ENCODE measurements at places on chromosomes 12 and 14.

GRCh38 chr14:101010293-101010692 is 106.8 kb upstream of the RTL1 start:
- DNase-seq, result no peak

- DNase-seq, result no peak
These were observed 37.5 kb downstream of the ERH start for GRCh38 chr14:69360438-69361108.

DNA sequence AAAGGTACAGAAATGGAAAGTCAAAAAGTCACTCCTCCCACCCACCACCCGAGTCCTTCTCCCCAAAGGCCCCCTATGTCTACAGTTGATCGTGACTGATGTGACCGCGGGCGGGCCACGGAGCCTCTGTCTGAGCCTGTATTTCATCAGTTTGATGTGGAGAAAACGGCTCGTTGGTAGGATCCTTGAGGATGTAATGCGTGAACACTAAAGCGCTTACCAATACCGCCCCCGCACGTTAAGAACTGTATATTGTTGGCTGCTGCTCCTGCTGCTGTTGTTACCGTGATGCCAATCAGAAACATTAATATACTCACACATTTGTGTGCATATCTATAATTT is 24.6 kb upstream of the UBC start:
- DNase-seq, result peak; percentile 74

DNA sequence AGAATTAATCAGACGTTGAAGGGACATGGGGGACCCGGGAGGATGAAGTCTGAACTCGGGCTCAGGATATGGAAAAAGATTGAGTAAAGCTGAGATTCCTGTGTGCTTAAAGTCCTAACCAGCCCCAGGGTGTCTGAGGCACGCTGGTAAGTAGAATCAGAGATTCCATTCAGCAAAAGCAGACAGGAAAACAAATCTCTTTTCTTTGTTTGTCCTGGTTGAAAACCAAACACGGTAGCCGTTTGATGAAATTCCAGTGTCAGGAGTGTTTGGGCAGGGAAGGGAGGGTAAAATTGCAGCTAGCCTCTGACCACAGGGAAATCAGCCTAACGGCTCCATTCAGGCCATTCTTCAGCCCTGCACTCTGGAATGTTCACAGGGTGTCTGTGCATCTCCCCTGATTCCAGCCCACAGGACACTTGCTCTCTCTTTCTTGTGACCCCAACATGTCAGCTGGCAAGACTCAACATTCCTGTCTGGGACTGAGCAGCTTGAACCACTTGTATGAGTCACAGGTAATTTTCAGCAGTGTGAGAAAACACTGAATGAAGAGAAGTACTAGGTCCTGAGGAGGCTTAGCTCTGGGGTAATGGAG is 31.0 kb downstream of the NINJ2 start:
- peak; percentile 70 for DNase-seq

GRCh38 chr14:58919217-58919616 is 269.2 kb upstream of the DAAM1 start:
- DNase-seq, result no peak

GRCh38 chr12:88298761-88299242 is 156.7 kb downstream of the TMTC3 start:
- peak; percentile 33 for DNase-seq

DNA sequence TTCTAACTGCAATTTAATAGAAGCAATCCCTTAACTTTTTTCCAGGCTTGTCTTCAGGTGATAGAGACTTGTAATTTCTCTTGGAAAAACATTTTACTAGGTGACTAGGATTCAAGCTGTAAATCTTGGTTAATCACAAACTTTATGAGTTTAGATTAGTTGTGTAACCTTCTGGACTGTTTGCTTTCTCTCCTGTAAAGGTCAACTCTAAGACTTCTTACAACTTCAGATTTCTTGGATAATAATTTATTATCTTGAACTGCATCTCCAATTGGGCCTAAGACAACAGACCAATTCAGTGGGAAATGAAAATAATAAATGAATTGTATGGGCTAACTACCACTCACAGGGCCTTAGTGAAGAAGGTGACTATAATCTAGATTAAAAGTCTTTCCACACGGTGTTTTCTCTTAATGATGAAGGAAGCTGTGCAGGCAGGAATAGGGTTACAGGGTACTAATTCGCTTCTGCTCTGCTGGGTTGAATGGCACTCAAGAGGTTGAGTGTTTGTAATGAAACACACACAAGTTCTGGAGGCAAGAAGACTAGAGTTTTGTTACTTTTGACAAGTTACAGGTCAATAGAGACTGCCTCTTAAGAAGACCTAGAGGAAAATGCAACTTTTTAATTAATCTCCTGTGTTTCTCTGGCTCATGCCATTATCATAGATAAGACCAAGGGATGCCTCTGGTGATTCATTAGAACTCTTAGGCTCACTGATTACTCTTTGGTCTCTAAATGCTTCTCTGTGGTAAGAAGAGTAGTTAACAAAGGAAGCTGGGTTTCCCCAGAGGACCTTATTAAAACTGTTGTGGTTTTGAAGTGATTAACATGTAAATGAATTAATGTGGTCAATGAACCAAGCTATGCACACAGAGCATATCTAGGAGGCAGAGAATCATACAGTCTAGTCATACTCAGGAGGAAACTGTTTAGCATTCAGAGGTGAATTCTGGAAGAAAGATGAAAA is 30.0 kb upstream of the OR4E1 start:
- DNase-seq, result no peak

DNA sequence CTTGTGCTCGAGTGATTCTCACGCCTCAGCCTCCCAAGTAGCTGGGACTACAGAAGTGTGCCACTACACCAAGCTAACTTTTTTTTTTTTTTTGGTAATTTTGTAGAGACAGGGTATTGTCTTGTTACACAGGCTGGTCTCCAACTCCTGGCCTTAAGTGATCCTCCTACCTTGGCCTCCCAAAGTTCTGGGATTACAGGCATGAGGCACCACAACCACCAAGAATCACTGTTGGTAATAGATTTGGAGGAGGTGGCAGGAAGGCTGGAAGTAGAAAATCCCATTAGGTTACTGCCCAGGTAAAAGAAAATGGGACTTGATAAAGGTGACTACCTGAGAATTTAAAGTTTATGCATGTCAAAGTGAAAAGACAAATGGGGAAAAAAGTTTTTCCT is 1.4 kb upstream of the CDCA4 start:
- no peak for DNase-seq

DNA sequence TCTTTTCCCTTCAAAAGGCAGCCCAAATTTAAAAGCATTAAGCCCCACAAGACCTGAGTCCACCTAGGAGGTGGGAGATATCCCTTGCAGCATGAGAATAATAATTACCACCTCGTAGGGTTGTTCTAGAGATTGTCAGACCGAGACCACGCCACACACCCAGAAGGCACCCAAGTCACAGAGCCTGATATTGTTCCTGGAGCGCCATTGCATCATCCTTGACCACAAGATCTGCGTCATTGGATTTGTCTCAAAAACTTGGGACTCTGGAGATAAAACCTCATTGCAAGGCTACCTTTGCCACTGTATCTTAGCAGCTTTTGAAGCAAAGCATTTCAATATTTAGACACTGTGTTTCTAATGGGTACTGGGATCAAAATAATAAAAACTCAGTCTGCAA is 29.4 kb upstream of the PPP2R5C start:
- no peak for DNase-seq

DNA sequence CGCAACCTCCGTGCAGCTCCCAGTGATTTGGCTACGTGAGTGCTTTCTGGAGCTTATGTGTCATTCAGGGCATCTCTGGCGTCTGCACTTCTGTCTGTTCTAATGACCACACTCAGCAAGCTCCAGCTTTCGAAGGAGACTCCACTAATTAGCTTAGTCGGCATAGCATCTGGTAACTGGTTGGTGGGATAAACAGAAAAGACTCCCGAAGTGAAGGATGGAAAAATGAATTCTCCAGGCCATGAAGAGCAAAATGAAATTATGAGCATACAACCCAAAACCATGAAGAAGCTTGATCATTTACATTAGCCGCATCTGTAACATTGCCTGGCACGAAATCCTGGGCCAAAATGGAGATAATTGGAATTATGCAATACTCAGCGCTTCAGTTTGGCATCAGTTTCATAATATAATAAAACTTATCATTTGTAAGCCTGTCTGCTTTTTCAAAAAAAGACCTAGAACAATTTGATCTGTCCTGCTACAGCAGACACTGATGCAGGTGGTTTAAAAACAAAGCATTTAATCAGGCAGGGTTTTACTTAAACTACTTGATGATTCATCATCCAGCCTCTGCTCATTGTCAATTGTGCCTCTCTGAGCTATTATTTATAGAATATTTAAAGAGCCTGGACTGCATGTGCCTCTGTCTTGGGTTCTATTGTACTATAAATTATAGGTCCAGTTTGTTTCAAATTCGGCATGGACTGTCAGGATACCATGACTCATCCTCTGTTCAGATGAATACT is 87.4 kb downstream of the SYT1 start:
- DNase-seq, result no peak

DNA sequence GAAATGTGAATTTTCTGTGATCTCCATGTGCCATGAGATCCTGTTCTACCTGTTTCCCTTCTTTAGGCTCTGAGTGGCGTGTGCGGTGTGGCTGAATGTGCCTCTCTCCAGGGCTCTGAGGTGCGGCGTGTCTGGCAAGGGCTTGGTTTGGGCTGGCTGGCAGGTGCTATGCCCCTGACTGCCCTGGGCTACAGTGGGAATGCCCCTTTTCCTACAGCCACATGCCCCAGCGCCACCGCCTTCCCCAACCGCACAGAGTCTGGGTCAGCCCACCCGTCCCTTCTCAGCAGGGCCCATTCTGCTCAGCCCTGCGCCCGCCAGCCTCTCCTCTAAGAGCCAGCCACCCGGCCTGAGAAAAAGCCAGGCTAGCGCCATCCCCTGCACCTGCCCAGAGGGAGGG is 24.7 kb downstream of the BTBD6 start:
- no peak for DNase-seq

DNA sequence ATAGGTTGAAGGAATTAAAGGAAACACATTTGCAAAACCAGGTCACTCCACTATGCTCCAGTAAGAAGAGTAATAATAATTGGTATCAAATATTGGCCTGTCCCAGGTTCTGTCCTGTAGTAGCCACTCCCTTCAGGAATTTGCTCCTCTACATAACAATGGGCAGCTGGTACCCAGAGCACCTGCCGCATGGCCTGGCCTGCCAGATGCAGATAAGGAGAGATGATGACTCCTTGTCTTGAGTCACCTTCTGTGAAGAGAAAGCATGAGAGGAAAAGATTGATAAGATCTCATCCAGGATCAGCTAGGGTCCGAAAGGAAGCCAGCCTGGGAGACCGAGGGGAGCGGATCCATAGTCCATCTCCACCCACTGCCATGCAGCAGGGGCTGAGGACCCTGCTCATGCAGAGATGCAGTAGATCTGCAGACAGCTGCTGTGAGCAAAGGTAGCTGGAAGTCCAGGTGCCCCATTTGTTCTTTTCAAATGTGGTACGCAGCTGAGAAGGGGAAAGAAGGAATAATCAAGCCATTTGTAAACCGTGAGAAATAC is 24.3 kb downstream of the VCPKMT start:
- no peak for DNase-seq

- peak; percentile 3 for DNase-seq
These were observed 53.9 kb downstream of the NTN4 start for GRCh38 chr12:95736631-95737030.

DNA sequence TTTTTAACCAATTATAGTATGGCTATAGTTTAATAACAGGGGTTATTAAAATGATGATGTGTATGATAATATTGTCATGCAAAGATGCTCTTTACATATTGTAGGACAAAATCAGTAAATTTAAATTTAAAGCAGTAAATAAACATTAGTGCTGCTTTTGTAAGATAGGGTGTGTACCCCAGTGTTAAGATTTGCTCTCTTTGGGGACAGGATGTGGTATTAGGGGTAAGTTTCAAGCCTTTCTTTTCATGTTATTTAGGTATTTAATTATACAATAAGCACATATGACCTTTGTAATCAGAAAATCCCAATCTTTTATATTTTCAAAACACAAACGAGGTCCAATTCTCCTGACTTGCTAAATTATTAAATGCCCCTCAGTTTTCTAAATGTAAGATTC is 39.7 kb upstream of the RPH3A start:
- no peak for DNase-seq

Measured in AG09309 (cell line).